ENCODE measurements at places on chromosomes 13 and 19. TPM values are rescaled to one million over a fixed set of nuclear protein-coding genes. Genes with fewer than 3 reads are reported as not detected.

Gene KIR3DL1
- not detected for total RNA-seq

Gene PLK5
- total RNA-seq, result not detected

Gene ERVK3-1
- 33.8 TPM for total RNA-seq

Gene TRPC4
- total RNA-seq, result not detected

Gene FLT1
- under 0.01 TPM for total RNA-seq

Gene COL5A3
- total RNA-seq, result 47.3 TPM

Gene KLK12
- not detected for total RNA-seq

Gene VSTM1
- total RNA-seq, result not detected

Gene ZNF791
- total RNA-seq, result 10.0 TPM

Gene RGS9BP
- 0.36 TPM for total RNA-seq

Gene FFAR3
- total RNA-seq, result not detected

Gene SMIM44
- total RNA-seq, result not detected

Measured in melanocyte of skin (primary cell).